Anterior cingulate cortex (tissue), 58 donors: ENCODE measurements at places on chromosomes 4 and X.

GRCh38 chr4:142242156-142242555 lies 603.9 kb downstream of the INPP4B start:
- DNase-seq: no peak

- DNase-seq: no peak
Measured at GRCh38 chr4:144820728-144821085, 174.8 kb downstream of the HHIP start.

DNA sequence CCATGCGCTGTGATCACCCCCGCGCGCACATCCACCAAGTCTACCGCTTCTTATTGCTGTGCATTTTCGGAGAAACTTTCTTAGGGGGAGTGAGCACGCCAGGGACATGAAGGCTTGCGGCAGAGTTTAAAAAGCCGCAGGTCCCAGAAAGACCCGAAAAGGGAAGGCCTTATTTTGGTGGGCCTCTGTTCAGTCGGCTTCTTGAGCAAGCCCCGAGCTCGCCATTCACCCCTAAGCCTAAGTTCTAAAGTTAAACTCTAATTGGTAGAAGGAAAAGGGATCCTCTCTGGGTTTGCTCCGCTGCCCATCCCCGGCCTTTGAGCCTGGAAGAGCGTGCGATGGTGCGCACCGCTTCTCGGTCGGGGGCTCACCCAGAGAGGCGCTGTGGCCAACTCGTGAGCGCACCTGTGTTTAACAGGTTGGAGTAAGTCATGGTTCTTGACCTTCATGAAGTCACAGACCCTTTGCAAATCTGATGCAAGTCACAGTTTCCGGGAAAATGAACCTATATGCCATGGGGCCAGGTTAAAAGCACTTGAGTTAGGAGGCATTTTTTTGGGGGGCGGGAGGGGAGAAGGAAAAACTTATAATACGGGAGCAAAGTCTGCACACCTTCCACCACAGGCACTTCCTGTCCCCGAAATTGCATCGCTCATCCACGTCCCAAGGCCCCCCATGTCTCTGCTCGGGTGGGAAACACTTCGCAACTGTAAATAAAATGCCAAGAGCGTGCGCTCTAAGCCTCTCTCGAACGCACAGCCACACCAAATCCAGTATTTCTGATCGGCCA lies 1.9 kb downstream of the PHOX2B start:
- DNase-seq: no peak

DNA sequence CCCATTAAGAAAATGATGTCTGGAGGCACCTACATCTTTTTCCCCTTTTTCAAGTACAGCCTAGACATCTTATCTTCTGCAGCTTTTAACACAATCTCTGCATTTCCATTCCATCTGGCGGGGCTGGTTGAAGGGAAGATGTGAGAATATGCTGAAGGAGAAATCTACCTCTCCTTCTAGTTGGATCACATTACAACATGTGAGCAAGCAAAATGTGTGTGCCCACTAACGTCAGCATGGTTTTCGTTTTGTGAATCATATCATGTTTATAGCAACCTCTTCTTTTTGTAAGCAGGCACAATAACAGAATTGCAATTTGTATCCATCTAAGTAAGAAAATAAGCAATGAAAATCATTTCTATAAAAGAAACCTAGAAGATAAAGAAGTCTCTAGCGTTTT lies 28.9 kb upstream of the MID1 start:
- DNase-seq: no peak

GRCh38 chr4:6183740-6184139 lies 16.6 kb downstream of the JAKMIP1 start:
- no peak for DNase-seq

GRCh38 chr4:183147196-183147595 lies 48.1 kb downstream of the WWC2 start:
- no peak for DNase-seq

DNA sequence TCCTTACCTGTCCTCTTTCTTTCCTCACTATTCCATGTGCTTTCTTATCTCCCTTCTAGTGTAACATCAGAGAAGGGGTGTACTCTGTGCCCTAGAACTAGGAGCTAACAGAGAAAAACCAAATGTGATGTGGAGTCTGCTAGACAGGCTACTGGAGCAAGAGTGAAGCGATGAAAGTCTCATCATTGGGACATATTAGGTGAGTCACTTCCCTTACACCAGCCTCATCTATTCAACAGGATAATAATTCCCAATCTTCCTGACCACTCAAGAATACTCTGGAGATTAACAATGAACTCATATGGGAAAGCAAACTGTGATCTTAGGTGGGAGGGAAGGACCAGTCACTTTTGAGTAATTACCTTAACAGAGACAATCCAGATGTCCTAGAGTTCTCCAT lies 58.1 kb downstream of the RAB40A start:
- DNase-seq: no peak

DNA sequence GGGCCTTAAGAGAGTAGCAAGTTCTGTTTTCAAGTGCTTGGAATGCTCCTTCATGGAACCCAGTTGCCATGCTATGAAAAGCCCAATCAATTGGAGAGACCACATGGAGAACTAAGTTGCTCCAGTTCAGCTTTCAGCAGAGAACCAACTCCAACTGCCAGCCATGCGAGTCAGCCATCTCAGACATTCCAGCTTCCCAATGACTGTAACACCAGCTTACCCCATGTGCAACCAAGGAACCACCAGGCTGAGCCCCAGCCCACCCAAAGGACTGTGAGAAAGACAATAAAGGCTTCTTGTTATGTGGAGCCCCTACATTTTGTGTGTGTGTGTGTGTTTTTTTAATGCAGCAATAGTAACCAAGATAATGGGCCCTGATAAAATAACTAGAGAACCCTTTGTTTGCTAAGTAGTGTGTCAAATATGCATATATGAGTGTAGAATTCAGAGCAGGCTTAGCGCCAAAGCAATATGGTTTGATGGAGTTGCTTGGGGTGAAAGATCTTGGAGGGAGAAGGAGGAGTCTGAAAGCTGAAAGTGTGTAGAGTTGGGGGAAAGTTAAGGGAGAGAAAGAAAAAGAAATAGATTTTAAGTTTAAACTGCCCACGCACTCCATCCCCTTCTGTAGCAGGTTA lies 35.0 kb upstream of the CCKAR start:
- no peak for DNase-seq

DNA sequence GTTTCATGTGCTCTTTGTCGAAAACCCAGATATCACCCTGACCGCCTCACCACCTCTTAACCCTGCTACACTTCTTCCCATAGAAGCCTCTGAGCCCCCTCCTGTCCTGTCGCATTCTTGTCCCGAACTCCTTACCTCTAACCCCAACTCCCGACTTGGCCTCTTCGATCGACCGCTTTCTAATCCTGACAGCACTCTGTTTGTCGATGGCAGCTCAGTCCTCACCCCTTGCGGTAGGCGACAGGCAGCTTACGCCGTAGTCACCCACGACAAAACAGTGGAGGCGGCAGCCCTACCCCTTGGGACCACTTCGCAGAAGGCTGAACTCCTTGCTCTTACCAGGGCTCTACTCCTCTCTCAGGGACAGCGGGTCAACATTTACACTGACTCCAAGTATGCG lies 961.7 kb downstream of the RPA4 start:
- no peak for DNase-seq

GRCh38 chr4:184265546-184266351 lies 48.1 kb upstream of the ENPP6 start:
- no peak for DNase-seq

DNA sequence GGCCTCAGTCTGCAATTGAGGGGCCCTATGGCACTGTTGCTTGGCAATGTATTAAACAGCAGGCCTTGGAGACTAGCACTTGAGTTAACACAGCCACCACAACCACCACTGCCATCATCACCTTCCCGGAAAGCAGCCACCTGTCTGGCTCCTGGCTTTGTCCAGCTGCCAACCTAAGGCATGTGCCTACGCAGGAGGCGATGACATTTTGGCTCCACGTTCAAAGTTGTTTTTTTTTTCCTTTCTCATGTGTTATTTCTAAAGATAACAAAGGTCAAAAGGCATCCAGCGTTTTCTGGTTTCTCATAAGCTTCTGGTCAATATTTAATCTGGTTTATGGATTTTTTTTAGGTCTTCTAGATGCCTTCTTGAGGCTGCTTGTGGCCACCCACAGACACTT lies 7.5 kb downstream of the CLDN2 start:
- DNase-seq: no peak

DNA sequence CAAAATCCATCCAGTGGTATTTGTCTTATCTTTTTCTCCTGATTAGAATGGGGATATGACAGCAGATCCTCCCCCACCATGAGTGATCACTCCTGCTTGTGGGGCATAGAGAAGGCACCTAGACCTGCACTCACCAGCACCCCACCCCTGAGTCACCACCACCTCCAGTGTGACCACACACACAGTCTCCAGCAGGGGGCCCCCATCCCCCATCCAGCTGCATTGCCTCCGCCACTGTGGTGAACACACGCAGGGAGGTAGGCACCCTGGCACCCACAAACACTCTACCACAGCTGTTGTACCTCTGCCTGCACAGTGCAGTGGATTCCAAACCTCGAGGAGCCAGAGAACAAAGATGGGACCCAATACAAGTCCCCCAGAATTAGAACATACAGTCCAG lies 9.0 kb upstream of the MAGEA8 start:
- DNase-seq: no peak

GRCh38 chr4:850323-850945 lies 24.5 kb upstream of the CPLX1 start:
- no peak for DNase-seq

GRCh38 chrX:18390941-18391538 lies 34.4 kb upstream of the CDKL5 start:
- peak; percentile 7 for DNase-seq

- DNase-seq: no peak
Measured at GRCh38 chr4:40177591-40177990, 19.2 kb upstream of the RHOH start.

- DNase-seq: no peak
Measured at GRCh38 chrX:39827951-39828350, 269.8 kb downstream of the BCOR start.

DNA sequence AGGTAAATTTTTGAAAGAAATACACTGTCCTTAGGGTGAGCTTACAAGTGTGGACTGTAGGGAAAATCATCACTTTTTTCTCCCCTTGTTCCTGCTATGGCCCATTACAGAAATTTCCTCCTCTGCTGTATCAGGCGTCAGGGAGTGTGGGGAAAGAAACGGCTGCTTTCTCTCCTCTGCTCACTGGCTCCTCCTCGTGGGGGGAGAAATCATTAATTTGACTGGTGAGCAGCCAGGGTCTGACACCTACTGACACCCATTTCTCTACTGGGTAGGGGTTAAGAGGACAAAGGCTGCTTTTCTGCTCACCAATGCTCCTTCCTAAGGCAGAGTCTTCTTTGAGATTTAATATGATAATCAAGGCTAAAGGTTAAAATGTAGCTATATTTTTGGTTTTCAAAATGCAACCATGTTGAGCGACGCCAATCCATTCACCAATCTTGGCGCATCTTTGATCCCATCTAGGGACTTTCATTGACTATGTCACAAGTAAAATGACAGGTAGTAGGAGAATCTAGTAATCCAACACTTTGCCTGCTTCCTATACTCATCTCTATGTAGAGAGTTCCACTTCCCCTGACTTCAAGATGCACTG lies 25.1 kb downstream of the SETD7 start:
- peak; percentile 22 for DNase-seq

DNA sequence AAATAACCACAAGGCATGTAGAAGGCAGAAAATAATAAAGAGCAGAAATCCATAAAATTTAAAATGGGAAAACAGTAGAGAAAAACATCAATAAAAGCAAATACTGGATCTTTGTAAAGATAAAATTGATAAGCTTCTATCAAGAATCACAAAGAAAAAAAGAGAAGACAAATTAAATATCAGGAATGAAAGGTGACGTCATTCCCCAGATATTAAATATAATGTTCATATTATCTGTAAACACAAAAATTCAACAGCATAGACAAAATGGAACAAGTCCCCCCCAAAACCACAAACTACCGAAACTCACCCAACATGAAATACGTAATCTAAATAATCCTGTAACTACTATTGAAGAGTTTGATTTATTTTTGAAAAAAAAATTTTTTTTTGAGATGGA lies 30.5 kb upstream of the FAM120C start:
- DNase-seq: no peak

DNA sequence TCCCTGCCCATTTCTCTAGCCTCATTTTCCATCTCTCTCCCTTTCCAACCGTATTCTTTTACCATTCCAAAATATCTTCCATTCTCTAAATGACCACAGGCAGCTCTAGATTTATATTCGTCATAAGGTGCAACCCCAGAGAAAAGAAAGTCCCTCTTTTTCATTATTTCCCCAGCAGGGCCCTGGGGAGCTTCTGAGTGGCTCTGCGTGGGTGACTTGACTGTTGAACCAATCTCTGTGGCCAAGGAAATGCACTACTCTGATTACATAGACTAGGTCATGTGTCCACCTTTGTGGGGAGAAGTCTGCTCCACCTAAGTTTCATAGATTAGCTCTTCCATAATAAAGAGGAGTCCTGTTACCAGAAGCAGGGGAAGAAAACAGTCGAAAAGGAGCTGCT lies 51.4 kb downstream of the ATOH1 start:
- no peak for DNase-seq

DNA sequence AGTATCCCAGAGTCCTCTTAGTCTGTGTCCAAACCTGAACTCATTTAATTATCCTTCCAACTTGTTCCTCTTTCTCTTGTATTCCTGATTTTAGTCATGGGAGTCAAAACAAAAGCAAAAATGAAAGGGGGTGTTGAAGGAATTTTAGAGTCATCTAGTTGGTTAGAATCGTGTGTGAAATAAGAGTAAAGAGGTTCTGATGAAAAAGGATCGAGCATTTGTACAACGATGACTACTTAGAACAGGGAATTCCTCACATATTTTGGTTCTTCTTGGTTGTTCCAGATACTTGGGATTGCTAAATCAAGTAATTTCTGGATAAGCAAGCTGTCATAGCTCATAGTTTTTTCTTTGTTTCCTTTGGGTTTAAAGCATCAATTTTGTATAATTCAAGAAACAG lies 194.4 kb downstream of the BCOR start:
- DNase-seq: no peak

- DNase-seq: no peak
Measured at GRCh38 chr4:85828027-85828890, 353.3 kb downstream of the ARHGAP24 start.

DNA sequence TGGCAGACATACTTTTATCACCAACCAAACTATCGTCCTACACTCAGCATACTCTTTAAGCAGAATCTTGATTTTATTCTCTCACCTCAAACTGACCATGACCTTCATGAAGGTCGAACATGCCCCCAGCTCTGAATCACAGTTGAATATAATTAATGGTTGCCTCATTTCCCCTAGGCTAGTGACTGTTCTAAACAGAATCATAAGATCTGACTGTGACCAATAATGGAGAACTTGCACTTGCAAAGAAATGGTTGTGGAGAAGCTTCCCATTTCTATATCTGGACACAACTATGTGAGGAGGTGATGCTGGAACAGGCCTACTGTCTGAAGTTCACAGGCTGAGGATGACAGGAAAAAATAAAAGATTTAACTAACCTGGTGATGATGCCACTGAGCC lies 85.1 kb downstream of the PDGFC start:
- no peak for DNase-seq

- DNase-seq: no peak
Measured at GRCh38 chr4:20687864-20688263, 12.4 kb upstream of the PACRGL start.

DNA sequence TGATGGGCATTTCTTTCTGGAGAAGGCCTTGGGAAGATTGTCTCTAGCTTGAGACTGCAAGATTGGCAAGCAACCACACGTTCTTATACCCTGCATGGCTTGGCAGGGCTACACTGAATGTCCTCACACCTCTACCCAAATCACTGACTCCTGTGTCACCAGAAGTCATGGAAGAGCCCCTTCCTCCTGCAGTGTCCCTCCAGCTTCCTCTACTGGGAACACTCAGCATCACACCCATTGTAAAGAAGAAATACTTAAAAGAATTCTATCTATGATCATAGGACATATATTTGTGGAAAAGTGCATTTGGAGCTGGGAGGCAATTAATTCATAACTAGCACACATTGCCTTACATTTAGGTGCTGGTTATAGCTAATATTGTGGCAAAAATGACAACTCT lies 113.1 kb downstream of the CCSER1 start:
- no peak for DNase-seq
